Forelimb muscle (tissue), 1 donor: ENCODE measurements at places on chromosomes 5 and 9. TPM values are rescaled to one million over a fixed set of nuclear protein-coding genes. Genes with fewer than 3 reads are reported as not detected.

- no peak for DNase-seq
Observed at GRCh38 chr5:139392678-139393496, 2.0 kb downstream of the PROB1 start.

- no peak for DNase-seq
Observed at GRCh38 chr5:135880278-135880677, 15.4 kb downstream of the IL9 start.

- DNase-seq = no peak
Observed at GRCh38 chr9:5840788-5841187, 7.9 kb upstream of the ERMP1 start.

The CAMK2A gene
- 96.2 TPM for polyA plus RNA-seq

The SLC6A3 gene
- polyA plus RNA-seq = not detected

DNA sequence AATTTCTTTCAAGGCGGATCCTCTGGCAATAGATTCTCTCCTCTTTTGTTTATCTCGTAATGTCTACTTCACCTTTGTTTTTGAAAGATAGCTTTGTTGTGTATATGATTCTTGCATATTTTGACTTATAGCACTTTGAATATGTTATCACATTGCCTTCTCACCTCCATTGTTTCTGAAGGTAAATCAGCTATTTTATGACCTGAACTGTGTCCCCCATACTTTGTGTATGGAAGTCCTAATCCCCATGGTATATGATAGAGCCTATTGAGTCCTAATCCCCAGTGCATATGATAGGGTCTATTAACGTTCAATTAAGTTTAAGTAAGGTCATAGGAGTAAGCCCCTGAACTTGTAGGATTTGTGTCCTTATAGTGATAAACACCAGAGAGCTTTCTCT, 910.2 kb upstream of the NUDT12 start:
- DNase-seq = no peak

The APC gene
- polyA plus RNA-seq = 24.4 TPM

- DNase-seq = no peak
Observed at GRCh38 chr5:150112201-150113046, 26.1 kb upstream of the CSF1R start.

GRCh38 chr9:89204801-89205200, 26.2 kb upstream of the SHC3 start:
- no peak for DNase-seq

The DRD1 gene
- not detected for polyA plus RNA-seq

The LHX6 gene
- 5.1 TPM for polyA plus RNA-seq

The CER1 gene
- 0.46 TPM for polyA plus RNA-seq

- no peak for DNase-seq
Observed at GRCh38 chr5:427415-428087, 15.4 kb upstream of the EXOC3 start.

DNA sequence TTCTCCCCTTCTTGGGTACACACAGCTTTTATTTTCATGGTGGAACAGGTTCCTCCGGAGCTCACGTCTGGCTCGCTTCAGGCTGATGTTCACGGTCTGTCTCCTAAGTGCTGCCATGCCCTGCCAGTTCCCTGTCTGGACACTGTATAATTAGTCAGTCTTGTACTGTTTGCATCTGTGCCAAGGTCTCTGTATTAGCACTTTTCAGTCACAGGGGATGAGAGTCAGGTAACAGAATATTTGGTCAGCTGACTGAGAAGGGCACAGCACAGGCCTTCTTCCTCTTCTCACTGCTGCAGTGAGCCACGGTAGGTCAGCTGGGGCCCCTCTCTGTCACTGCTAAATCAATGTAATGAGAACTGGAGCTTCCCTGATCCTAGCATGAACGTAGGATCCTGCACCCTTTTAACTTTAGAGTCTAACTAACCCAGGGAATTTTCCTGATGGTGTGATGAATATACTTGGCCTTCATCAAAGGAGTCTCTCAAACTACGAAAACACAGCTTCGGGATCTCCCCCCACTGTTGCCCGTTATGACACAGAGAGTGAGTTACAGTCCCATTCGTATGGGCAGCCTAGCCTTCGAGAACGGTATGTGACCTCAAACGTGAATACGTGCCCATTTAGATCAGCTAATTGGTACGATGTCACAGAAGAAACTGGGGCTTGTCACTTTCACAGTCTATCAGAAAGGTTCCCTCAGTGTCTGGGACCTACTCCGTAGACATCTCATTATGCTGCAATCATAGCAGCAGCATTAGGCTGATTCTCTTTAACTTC, 354.1 kb upstream of the RFX3 start:
- no peak for DNase-seq

DNA sequence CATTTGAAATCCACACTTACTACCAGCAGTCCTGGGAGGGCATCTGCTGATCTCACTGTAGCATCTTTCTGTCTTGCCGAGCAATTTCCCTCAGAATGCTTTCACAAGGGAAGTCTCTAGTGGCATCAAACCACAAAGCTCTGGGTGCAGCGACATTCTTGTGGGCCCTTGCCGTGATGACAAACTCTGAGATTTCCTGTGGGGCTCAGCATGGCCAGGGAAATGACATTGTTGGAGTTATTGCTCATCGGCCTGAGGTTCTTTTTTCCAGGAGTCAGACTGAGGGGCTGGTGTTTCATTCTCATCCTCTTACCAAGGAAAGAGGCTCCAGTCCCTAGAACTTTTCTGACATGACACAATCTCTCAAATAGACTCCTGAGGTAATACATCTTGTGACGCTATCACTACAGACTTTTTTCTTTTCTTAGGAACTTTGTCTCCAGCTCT, 51.4 kb downstream of the PFDN1 start:
- no peak for DNase-seq

- DNase-seq = no peak
Observed at GRCh38 chr9:135255841-135256580, 168.5 kb downstream of the OLFM1 start.

DNA sequence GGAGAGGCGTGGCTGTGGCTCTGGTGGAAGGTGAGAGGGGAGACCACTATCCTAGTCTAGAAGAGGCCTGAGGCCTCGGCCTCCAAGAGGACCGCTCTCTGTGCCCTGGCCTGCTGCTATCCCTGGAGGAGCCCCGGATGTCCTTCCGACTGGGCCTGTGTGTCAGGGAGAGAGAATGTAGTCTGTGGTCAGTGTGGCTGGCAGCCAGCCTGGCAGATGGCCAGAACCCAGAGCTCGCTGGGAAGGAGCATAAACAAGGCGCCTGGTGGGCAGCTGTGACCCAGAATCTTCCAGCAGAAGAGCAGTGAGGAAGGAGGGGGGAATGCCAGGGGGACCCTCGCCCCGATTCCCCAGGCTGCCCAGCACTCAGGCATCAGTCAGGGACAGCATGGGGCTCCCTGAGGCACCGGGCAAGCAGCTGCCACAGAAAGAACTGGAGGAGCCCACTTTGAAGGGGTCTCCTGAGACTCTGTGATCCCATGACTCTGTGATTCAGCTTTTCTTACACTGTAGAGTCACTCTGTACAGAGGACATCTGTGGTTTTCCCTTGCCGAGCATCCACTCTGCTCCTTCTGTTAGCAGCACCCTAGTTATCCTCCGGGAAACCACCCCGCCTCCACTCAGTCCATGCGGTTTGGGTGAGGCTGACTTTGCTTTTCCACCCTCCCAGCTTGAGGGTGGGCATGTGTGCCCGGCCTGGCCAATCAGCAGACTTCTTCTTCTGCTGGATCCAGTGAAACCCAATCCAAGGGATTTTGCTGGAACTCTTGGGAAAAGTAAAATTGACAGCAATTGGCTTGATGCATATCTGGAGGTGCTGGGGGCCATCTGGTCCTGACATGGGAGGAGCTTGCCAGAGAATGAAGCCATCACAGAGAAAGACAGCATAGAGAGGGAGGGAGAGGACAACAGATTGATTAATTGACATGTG, 46.2 kb upstream of the PWWP2A start:
- DNase-seq = peak; percentile 16

DNA sequence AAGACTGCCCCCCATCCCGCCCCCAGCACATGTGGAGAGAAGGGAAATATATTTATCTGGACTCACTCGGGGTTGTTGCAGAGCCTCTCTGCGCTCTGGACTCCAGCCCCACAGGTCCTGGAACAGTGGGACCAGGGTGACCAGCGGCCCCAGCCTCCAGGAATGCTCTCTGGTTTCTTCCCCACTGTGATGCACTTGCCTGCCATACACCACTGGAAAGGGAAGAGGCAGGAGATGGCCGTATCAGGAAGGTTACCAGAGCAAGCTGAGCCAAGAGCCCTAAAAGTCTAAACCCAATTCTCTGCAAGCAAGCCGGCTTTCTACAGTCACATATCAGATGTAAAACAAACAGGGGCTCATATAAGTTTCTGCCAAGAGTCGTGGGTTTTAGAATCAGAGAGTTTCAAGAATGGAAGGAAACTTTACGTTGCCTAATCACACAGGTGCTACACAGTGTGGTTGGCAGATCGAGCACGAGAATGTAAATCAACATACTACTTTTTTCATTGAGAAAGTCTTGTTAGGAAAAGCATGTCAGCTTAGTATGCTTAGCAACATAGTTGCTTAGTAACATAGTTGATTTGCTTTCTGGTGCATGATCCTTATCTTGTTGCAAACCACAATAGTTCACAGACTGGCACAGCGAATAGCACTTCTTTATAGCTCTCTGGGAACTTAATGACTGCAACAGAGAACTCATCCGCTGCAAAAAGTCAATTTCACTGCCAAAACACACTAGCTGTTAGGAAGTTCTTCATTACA, 201.2 kb downstream of the TARS1 start:
- no peak for DNase-seq

- no peak for DNase-seq
Observed at GRCh38 chr5:61023131-61023530, 78.1 kb downstream of the NDUFAF2 start.

The MYO10 gene
- 27.2 TPM for polyA plus RNA-seq

DNA sequence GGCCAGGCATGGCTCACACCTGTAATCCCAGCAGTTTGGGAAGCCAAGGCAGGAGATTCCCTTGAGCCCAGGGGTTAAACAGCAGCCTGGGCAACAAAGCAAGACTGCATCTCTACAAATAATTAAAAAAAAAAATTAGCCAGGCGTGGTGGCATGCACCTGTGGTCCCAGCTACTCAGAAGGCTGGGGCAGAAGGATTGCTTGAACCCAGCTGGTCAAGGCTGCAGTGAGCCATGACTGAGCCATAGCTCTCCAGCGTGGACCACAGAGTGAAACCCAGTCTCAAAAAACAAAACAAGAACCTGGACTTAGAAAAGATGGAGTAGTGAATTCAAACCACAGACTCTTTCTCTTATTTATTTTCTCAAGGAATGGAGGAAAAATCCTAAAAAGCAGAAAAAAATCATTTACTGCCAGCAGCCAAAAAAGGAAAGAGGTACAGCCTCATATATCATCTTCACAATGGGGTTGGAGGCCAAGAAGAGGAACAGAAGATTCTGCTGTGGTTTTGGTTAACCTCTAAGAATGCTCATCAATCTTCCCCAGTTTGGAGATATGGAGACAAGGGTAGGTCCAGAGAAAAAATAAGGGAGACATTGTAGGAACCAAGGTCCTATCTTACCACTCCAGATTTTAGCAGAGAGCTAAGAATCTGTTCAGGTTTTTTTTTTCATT, 40.0 kb upstream of the MYO10 start:
- DNase-seq = no peak

DNA sequence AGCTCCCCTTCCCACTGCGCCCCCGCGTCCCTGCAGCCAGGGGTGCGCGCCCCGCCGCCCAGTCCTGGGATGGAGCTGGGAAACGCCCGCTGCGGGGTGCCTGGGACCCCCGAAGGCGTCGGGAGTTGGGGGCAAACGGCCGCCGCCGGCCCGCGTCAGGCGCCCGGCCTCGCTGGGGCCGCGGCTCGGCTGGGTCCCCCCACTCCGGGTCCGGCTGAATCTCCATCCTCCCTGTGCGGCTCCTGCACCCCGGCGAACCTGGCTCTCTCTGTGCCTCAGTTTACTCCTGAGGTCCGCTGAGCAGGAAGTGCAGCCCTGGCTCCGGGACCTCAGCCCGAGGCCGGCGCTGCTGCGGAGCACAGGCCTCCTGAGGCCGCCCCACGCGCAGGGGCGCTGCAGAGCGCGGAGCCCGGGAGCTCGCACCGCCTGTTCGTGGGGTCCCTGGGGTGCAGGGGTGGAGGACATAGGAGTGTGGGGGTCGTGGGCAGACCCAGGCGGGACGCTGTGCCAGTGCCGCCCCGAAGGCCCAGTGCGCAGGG, 13.9 kb upstream of the TMEM250 start:
- DNase-seq = no peak

DNA sequence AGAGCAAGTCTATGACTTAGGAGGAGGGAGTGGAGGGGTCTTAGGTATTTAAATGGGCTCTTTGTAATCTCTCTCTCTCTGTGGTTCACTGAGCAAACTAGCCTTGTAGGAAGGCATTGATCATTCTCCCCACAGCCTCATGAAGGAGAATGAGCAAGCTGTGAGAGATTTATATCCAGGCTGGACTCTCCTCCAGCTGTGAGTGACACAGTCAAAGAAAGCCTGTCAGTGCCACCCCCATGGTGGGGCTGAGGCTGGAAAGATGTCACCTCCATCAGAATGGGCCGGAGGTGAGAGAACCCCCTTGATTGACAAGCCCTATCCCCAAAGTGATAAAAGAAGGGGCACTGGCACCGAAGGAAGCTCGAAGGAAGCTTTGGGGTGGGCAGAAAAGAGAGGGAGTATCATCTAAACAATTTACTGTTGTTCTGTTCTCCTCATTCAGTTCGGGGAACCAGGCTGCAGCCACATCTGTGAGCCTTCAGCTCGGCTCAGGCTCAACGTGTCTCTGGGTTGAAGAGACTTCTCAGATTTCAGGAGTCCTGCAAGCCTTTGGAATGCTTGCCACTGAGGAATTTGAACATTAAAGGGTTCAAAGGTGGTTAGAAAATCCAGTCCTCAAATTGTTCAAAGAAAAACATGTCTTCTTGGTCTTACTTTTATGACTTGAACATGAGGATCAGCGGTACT, 538.2 kb upstream of the ZNF462 start:
- DNase-seq = no peak

- no peak for DNase-seq
Observed at GRCh38 chr5:122702524-122702875, 72.4 kb upstream of the SNX2 start.

- no peak for DNase-seq
Observed at GRCh38 chr9:98611319-98611718, 97.4 kb downstream of the GABBR2 start.

The CDH18 gene
- 6.6 TPM for polyA plus RNA-seq

DNA sequence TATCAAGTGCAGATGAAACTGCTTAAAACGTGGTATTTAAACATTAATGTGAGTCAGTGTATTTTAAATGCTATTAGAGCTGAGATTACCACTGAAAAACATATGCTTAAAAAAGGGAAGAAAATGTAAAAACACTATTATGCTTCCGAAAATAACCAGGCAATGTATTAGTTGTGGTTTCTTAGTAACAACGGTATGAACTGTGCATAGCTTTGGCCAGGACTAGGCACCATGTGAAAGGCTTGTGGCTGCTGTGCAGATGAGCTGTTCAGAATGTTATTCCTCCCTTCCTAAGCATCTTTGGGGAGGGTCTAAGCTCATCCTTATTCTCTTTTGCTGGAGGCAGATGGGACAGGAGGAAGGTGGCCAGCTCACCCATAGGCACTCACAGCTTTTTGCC, 84.9 kb downstream of the NTRK2 start:
- no peak for DNase-seq

The GRIA1 gene
- 1.0 TPM for polyA plus RNA-seq

GRCh38 chr5:9625286-9625685, 4.9 kb downstream of the TAS2R1 start:
- DNase-seq = peak; percentile 45

The HTR1A gene
- not detected for polyA plus RNA-seq

The ARAP3 gene
- 13.0 TPM for polyA plus RNA-seq
